CD4-positive, alpha-beta memory T cell (primary cell): ENCODE measurements at places on chromosomes 5 and 9. TPM values are rescaled to one million over a fixed set of nuclear protein-coding genes. Genes with fewer than 3 reads are reported as not detected.

The TRIM36 gene
- total RNA-seq, result not detected

The PDE6A gene
- total RNA-seq, result not detected

The ARL14EPL gene
- not detected for total RNA-seq

The CDX1 gene
- total RNA-seq, result not detected

The LIX1 gene
- total RNA-seq, result not detected

The SLIT3 gene
- total RNA-seq, result not detected

The SLC25A2 gene
- total RNA-seq, result 0.38 TPM
